ENCODE measurements at places on chromosomes 3 and 15.

DNA sequence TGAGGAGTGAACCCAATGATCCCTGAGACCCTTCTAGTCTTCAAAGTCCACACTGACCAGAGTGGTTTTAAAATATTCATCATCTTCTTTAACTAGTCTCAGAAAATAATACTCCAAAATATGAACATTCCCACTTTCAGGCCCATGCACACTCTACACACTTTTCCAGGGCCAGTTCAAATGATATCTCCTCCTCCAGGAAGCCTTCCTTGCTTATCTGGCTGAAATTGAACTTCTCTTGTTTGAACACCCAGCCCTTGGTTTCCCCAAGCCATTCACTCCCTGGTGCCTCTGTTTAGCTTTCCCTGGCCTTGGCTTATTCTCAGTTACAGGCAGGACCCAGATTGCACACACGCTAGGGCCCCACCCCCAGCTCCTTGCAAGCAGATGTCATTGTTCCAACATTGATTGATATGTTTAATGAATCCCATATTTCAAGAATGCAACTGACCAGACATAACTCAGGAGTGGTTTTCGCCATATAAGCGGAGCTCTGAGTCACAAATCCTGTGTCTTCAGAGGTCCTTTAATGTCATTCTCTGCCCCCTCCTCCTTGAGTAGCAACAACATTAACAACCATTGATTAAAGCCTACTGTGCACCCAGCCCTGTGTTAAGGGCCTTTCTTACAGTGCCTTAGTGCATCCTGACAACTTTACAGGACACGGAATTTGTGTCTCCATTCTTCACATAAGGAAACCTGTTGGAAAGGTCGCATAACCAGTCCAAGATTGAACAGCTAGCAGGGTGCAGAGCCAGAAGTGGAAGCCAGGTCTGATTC is 2.1 kb downstream of the ITGA11 start:
- no peak for DNase-seq

- DNase-seq = peak; percentile 56
These were observed 7.4 kb upstream of the U2SURP start for GRCh38 chr3:142993958-142994442.

DNA sequence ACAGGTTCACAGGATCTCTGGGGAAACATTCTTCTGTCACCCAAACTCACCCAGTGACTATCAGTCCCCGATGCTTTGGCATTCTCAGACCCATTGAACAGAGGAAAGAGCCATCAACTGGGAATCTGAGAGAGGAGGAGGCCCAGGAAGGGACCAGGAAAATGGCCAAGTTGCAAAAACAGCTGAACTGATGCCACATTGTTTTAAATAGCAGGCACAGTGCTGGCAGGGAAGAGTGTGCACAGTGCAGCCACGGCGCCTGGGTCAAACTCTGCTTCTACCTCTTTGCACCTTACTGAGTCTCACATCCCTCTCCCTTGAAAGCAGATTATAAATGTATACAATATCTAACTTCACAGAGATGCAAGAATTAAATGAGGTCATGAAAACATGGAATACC is 66.4 kb downstream of the SRGAP3 start:
- DNase-seq = no peak

DNA sequence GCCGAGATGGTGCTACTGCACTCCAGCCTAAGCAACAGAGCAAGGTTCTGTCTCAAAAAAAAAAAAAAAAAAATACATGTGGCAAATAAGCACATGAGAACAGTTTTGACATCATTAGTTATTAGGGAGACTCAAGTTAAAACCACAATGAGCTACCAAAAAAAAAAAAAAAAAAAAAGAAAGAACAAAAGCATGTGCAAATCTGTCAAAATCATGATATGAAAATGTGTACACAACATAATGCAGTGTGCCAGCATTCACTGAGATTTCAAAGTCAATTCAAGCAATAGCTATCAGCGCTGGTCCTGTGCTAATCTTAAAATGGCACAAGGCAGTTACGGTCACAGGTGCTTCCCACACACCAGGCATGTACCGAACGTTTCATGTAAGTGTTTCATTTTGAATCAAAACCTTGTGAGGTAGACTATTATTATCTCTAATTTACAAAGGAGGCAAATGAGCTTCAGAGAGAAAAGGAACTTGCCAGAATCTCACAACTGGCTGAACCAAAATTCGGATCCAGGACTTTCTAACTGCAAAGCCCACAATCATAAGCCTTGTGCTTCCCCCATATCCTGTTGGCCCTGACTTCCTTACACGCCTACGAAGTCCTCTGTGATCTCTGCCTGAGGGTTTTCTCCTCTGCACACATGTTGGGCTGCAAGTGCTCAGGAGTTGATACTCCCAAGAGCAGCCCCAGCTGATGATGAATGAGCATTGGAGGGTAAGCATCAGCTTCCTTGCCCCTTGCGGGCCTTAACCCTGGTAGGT is 200.1 kb upstream of the PROK2 start:
- peak; percentile 46 for DNase-seq

DNA sequence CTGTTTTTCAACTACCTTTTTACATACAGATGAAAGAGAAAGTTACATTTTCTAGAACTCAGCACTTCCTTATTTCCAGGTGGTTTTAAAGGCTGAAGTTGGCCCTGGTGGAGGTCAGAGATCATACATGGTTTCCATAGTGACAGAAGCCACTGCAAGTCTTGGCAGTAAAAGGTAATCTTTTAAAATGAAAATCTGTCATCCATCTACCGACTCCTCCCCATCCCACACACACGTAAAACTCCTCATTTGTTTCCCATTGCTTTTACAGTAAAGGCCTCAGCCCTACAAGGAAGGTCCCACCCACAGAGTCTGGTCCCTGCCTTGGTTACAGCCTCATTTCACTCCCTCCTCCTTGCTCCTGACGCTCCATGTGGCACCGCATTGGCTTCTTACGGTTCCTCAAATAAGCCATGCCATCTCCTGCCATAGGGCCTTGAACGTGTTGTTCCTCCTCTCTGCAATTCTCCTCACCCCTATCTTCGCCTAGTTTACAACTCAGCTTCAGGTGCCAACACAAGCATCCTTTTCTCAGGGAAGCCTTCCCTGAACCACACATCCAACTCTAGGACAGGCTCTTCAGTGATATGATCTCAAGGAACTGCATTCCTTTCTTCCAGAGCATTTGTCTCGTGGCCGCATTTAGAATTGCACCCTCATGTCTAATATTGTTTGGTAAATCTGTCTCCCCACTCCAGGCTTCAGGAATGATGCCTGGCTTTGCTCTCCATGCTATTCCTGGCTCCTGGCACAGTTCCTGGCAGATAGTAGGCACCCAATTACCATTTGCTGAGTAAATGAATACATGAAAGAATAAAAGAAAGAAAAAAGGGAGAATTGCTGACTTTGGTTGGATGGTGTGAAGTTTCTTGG is 2.6 kb downstream of the CYP19A1 start:
- no peak for DNase-seq
